NCI-H2107 (cell line): ENCODE measurements at places on chromosomes 16 and 17.
A peak's percentile ranks its signal among the peaks of the same experiment; 100 is the strongest.

- DNase-seq = no peak
Observed at GRCh38 chr16:71648162-71648561, 22.2 kb downstream of the MARVELD3 start.

- no peak for DNase-seq
Observed at GRCh38 chr16:66616169-66616568, 11.7 kb downstream of the CMTM3 start.

DNA sequence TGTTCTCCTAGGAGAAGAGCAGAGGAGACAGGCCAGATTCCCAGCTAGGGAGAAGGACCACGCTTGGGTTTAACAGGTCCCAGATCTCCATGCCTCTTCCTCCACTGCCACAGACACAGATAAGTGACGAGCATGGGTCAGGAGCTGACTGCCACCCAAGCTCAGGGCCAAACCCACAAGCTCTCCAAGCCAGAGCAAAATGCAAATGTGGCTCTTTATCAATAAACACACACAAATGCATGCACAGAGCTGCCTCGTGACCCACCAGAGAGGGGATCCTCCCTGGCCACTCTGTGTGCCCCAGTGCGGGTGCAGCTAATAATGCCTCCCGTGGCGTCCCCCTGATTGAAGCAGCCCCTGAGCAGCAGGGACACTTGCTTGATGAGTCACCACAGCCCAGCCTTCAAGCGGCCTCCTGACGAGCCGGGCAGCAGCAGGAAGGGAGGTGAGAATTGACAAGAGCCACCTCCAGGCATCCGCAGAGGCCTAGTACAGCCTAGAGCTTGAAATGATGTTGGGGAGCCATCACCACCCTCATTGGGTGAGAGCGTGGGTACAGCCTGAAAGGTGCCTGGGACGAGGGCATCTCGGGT lies 143.9 kb downstream of the CCDC182 start:
- no peak for DNase-seq

DNA sequence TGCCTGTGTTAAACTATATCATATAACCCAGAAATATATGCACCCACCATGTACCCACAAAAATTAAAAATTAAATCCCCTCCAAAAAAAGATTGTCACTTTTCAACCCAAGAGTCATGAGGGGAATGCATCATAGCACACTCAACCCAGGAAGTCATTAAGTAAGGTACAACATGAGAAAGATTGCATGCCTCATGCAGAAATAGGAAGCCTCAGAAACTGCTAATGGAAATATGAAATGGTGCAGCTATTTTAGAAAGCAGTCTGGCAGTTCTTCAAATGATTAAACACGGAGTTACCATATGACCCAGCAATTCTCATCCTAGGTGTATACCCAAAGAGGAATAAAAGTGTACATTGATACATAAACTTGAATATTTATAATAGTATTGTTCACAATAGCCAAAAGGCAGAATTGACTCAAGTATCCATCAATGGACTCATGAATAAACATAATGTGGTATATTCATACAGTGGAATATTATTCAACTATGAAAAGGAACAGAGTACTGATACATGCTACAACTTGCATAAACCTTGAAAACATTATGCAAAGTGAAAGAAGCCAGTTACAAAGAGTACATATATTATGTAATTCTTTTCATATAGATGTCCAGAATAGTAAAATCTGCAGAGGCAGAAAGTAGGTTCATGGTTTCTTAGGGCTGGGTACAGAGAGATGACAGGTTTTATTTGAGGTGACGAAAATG lies 70.4 kb downstream of the TMEM100 start:
- no peak for DNase-seq

DNA sequence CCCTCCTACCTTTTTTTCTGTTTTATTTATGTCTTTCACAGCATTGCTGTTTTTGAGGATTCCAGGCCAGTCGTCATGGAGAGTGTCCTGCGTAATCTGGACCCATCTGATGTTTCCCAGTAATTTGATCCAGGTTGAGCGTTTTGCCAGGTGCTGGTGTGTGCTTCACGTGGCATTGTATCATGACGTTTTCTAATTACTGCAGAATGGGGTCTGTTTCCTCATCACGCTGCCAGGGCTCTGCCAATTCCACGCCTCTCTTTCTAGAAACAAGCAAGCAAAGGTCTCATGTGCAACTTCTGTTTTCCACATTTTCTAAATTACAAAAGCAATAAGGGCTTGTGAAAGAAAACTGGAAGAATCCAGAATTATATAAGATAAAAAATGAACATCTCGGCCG lies 28.3 kb upstream of the BHLHA9 start:
- DNase-seq = peak; percentile 67

DNA sequence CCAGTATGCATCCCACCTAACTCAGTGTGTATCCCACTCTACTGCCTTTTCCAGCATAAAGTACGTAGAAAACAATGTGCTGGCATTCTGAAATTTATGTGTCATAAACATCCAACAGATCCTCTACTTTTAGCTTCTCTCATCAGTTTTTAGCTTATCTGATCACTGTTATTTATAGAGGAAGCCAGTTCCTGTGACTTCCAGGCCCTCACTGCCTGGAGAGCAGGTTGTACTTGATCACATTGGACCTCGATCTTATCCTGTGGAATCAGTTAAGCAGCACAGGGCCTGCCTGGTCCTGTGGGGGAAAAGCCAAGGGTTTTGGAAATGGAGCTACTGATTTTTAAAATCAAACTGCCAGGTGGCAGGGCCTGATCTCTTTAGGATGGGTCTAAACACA lies 30.8 kb downstream of the PRSS54 start:
- no peak for DNase-seq
